ENCODE measurements at places on chromosomes 3 and 15.

- no peak for DNase-seq
Measured at GRCh38 chr15:69727121-69727924, 274.7 kb downstream of the RPLP1 start.

- no peak for DNase-seq
Measured at GRCh38 chr3:123344175-123344906, 104.5 kb downstream of the ADCY5 start.

DNA sequence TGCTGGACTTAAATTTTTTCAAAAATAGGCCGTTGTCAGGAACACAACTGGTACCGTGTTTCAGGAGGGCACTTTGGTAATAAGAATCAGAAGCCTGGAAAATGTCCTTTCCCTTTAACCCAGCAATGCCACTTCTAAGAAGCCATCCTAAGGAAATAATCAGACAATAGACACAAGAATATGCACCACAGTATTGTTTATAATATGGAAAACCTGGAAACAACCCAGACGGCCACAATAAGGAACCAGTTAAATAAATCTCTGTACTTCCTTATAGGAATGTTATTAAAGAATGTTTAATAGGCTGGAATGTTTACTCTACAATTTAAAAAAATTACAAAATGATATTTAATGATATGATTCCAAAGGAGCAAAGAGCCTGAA, 30.4 kb upstream of the ATP1B3 start:
- DNase-seq: no peak

- DNase-seq: no peak
Measured at GRCh38 chr15:70426096-70426821, 328.5 kb upstream of the TLE3 start.

DNA sequence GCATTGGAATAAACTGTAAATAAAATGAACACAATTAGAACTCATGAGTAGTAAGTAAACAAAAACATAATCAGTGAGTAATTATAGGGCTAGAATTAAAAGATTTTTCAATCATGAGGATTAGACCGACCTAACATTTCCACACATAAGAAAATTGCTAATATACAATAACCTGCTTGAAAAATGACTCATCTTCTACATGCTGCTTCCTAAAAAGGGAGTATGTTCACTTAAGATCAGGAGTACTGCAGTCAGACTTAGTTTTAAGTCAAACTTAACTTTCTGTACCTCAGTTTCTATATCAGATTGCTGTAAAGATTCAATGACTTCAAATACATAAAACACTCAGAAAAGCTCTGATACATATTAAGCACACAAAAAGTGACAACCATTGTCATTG, 22.6 kb upstream of the NEK10 start:
- DNase-seq: no peak

- no peak for DNase-seq
Measured at GRCh38 chr15:63004211-63004610, 38.3 kb upstream of the TPM1 start.

- no peak for DNase-seq
Measured at GRCh38 chr15:51243774-51244173, 94.6 kb downstream of the CYP19A1 start.

DNA sequence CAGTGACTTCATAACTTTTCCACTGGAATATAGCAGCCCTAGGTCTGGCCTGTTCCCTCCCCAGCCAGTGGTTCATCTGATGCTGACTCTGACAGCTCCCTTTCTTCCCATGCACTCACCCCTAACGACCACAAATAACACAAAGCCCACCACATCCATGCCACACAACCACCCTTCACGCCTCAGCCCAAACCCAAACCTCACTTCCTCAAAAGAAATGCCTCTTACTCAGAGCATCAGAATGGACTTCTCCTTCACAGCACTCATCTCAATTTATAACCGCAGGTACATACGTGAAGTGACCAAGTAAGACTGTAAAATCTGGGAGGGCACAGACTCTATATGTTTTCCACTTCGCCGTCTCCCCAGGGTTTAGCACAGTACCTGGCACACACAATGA, 1.1 kb downstream of the RBSN start:
- DNase-seq: no peak

DNA sequence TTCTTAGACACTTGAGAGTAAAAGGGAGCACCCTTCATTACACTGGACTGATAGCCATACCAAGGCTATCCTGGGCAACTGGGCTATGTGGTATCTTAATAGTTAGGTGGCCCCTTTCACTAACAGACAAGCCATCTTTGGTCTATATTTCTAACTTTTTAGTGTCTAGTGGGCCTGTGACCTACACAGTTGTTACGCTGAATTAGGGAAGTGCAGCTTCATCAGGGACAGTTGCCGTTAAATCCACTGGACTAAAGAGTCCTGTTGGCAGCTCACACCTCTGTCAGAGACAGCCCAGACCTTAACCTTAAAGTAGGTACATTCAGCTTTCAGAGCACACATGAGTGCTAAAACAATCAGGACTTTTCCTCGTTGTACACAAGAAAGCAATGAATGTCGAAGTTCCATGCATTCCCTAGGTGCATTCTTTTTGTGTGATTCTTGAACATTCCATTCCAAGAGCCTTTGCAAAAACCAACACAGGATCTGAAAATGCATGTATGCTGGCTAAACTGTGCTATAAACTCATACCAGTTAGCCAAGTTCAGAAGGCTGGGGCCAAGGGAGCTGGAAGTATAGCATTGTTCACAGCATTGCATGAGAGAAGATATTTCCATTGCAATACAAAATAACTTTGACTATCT, 230.2 kb upstream of the EIF1B start:
- DNase-seq: no peak

DNA sequence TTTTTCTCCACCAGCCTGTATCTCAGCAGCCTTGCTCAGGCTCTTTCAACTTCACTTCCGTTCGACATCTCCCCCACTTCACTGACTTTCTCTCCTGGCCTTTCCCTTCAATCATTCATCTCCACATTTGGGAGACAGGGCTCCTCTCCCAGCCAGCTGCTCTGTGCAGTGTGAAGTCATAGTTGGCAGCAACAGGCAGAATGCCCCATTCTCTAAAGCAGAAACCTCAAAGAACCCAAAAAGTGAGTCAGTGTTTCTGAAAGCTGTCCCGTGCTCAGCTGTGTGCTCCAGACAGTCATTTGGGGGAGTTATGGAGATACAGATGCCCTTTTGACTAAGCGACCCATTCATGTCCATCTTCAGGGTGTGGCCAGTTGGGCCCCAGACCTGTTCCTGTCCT, 54.3 kb downstream of the NTRK3 start:
- DNase-seq: no peak

GRCh38 chr3:175082631-175083030, 223.5 kb downstream of the NAALADL2 start:
- no peak for DNase-seq

DNA sequence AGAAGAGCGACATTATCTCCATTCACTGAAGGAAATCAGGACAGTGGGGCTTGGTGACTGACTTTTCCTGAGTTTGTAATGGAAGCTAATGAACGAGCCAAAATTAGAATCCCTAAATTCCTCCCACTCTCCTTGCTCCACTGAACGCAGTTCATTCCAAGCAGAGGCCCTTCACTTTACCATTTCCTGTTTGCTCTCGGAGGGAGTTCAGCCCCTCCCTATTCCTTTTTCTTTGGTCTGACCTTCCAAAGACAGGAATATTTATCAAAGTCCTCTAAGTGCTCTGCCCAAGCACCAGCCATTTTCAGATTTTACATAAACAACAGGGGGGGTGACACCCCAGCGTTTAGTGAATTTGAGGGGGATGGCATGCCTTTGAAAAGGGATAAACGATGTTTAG, 24.0 kb upstream of the PTPRG start:
- no peak for DNase-seq

- DNase-seq: no peak
Measured at GRCh38 chr15:100898661-100899462, 19.2 kb downstream of the ALDH1A3 start.

GRCh38 chr3:157669416-157669815, 166.2 kb upstream of the VEPH1 start:
- DNase-seq: no peak

- no peak for DNase-seq
Measured at GRCh38 chr15:62208367-62208766, 43.3 kb upstream of the C2CD4B start.

DNA sequence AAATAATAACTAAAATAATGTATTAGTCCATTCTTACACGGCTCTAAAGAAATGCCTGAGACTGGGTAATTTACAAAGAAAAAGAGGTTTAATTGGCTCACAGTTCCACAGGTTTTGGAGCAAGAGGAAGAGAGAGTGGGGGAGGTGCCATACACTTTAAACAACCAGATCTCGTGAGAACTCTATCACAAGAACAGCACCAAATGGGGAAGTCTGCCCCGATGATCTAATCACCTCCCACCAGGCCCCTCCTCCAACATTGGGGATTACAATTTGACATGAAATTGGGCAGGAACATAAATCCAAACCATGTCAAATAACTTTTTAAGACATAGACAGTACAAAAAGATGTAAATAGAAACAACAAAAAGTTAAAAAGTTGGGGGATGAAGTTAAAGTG, 63.2 kb downstream of the ILDR1 start:
- no peak for DNase-seq

- no peak for DNase-seq
Measured at GRCh38 chr15:38247336-38247735, 5.3 kb upstream of the SPRED1 start.

GRCh38 chr3:102400766-102401165, 34.0 kb upstream of the ZPLD1 start:
- no peak for DNase-seq

GRCh38 chr3:159922193-159922840, 66.3 kb upstream of the IL12A start:
- no peak for DNase-seq

DNA sequence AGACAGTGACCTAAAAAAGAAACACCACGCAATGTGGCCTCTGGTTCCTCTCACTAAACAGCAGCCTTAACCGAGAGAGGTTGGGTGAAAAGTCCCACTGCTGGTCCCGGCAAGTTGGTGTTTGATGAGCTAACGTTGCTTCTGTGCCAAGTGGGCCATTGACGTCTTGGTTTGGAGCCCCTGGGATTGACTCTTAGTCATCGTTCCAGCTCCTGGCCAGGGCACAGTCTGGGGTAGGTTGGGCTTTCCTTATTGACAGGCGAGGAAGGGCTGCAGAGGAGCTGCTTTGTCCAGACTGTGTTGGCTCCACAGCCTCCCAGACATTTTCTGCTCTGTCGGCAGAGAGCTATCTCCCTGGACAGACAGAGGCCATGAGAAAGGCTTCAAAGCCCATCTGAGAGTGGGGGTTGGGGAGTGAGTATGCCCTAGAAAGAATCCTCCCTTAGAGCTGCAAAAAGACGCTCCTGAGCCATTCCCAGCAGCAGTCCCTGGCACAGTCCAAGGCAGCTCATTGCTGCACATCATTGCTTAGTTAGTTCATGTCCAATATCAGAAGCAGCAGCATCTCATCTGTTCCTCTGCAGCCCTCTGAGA, 28.6 kb upstream of the C3orf80 start:
- no peak for DNase-seq

GRCh38 chr3:148643389-148643840, 54.3 kb upstream of the AGTR1 start:
- DNase-seq: no peak

DNA sequence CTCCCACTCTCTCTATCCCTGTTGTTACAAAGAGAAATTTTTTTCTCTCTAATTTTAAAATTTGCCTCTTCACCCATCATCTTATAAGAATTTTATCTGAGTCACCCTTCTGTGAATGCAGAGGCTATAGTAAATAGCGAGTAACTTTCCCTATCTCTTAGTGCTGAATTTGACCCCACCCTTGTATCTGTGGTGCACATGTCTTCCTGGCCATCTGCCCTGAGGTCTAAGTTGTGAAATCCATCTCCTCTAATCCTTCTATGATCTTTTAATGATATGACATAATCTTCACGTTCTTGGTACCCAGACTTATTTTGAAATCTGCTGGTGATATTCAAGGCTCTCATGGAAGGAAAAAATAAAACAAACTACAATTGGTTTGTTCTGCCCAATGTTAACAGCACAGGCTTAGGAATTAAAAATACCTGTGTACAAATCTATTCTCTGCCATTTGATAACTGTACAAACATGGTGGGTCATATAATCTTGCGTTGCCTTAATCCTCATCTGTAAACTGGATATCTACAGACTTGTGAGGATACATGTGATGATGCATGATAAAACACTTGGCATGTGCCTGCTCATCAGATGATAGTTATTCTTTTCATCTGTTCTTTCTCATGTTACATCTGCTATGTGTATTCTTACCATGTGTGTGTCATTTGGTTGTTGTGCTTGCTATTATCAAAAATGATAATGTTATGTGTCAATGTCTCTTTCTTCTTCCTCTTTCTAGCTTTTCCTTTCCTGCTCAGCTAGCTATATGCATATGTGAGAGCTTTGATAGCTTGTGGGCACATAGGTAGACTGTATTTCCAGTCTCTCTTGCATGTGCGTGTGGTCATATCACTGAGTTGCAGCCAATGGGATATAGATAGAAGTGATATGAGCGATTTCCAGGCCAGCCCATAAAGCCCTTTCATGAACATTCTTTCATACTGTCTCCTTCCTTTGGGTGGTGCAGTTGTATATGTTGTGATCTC, 13.7 kb upstream of the CCR3 start:
- no peak for DNase-seq

GRCh38 chr3:152053866-152054265, 180.4 kb downstream of the SUCNR1 start:
- DNase-seq: no peak

DNA sequence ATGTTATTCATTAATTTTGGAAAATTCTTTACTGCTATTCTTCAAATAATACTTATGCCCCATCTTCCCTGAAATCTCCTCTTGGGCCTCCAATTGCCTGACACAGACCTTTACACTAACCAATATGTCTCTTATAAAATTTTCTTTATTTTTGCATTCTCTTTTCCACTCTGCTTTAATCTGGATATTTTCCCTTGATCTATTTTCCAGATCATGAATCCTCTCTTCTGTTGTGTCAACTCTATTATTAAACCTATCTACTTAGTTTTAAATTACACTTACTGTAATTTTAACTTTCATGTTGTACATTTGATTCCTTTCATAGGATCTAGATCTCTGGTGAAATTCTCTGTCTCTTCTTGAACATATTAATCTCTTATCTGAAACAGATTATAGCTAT, 278.7 kb downstream of the FHIT start:
- no peak for DNase-seq

DNA sequence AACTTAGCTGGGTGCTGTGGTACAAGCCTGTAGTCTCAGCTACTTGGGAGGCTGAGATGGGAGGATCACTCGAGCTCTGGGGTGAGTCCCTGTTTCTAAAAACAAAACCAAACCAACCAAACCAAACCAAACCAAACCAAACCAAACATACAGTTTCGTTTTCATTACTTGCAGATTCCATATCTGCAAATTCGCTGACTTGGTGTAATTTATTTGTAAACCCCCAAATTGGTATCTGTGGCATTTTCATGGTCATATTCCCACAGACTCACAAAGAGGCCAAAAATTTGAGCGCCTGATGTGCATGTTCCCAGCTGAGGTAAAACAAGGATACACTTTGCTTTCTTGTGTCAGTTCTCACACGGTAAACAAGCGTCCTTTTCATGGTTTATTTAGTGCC, 1138.3 kb downstream of the ROBO1 start:
- no peak for DNase-seq

- no peak for DNase-seq
Measured at GRCh38 chr15:43067717-43068461, 37.9 kb downstream of the UBR1 start.

Data from esophagus squamous epithelium (tissue), 5 donors.